ENCODE measurements at places on chromosomes 1 and 21. TPM values are rescaled to one million over a fixed set of nuclear protein-coding genes. Genes with fewer than 3 reads are reported as not detected.

DNA sequence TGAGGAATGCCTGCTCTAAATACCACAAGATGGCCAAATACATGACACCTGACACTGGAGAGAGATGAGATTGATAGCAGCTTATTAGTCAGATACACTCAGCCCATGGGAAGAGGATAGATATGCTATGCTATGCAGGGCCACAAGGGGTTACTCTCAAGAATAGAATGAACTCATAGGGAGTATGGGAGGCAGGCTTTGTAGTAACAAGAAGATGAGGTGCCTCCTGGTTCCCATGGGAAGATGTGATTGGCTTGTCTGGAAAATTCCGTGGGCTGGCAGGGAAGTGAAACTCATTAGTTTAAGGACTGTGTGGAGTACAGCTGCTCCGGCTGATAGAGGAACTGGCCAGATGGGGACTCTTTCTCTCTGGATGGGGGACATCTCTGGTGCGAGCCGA lies 16.5 kb downstream of the CCDC30 start:
- DNase-seq = no peak

- DNase-seq = no peak
Measured at GRCh38 chr1:110538921-110539320, 19.9 kb upstream of the KCNA10 start.

GRCh38 chr1:240139511-240139910 lies 47.8 kb downstream of the FMN2 start:
- DNase-seq = no peak

The FAM167B gene
- 8.3 TPM for total RNA-seq

The NPHS2 gene
- total RNA-seq = not detected

The FOXJ3 gene
- 71.0 TPM for total RNA-seq

The TRIM67 gene
- total RNA-seq = not detected
